ENCODE measurements at places on chromosomes 12 and 14. TPM values are rescaled to one million over a fixed set of nuclear protein-coding genes. Genes with fewer than 3 reads are reported as not detected.
A peak's percentile ranks its signal among the peaks of the same experiment; 100 is the strongest.

GRCh38 chr14:74085828-74086227, 1.1 kb downstream of the LIN52 start:
- no peaks in the 10 kb centered on the region for H3K36me3 ChIP-seq
- no peak for DNase-seq
- H3K27ac ChIP-seq, result peak overlapping the region; percentile 64
- no peaks in the 10 kb centered on the region for H3K27me3 ChIP-seq
- peaks cover 26% of the 10 kb centered on the region for H3K4me1 ChIP-seq

DNA sequence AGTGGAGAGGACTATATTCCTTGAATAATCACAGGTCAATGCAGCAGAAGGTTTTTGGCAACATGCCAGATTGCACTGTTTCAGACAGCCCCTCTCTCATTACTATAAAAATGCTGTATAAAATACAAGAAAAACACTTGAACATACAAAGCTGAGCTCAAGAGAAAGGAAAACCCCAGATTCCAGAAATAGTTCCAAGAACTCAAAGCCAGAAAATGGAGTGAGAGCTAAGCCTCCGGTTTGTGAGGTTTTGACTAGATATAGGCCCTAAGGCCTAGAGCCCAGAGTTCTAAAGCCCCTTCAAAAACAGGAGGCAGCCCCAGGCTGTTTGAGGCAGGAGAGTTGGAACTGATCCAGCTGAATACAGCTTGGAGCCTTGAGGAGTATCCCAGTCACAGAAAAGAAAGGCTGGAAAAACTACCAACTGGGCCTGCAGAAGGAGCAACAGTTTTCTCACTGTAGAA, 29.4 kb upstream of the ACTN1 start:
- no peak overlapping the region for H3K27ac ChIP-seq
- no peak for DNase-seq
- no peaks in the 10 kb centered on the region for H3K27me3 ChIP-seq
- H3K36me3 ChIP-seq, result no peaks in the 10 kb centered on the region
- H3K4me1 ChIP-seq, result no peaks in the 10 kb centered on the region

- DNase-seq, result no peak
- H3K4me1 ChIP-seq, result peaks cover 14% of the 10 kb centered on the region
- H3K27me3 ChIP-seq, result no peaks in the 10 kb centered on the region
- H3K36me3 ChIP-seq, result no peaks in the 10 kb centered on the region
Measured at GRCh38 chr12:116122628-116123027, 154.9 kb downstream of the MED13L start.

DNA sequence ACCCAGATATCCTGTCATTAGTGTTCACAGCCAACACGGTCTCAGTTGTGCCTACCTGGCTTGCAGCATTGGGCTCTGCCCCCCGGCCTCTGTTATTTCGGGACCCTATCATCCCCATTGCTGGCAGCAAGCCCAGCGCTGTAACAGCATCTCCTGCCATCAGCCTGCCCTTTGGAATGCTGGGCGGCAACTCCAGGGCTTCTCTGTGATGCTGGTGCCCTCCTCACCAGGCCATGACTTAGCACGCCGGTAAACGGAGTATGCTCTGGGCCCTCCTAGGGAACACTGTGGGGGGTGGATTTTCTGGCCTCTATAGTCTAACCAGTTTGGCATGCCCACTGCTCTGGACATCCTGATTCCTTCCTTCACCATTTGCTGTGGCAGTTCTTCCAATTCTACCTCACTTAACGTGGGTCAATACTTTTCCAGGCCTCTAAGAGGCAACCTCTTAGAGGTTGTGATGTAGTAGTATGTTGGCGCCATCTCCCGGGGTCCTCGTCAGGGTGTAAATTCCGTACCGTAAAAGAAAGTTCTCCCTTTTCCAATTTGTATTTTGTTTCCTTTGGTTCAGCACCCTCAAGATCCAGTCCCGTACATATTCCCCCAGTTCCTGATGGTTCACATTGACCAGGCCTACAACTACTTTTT, 80.0 kb downstream of the SINHCAF start:
- no peak overlapping the region for H3K4me3 ChIP-seq
- H3K4me1 ChIP-seq, result no peaks in the 10 kb centered on the region
- H3K27me3 ChIP-seq, result no peaks in the 10 kb centered on the region
- H3K27ac ChIP-seq, result no peak overlapping the region

- no peak for DNase-seq
- no peaks in the 10 kb centered on the region for H3K36me3 ChIP-seq
- H3K27me3 ChIP-seq, result no peaks in the 10 kb centered on the region
- H3K27ac ChIP-seq, result no peak overlapping the region
Measured at GRCh38 chr14:87691042-87691881, 301.7 kb downstream of the GALC start.

GRCh38 chr14:92475451-92476187, 38.0 kb upstream of the RIN3 start:
- H3K4me1 ChIP-seq, result no peaks in the 10 kb centered on the region
- H3K36me3 ChIP-seq, result no peaks in the 10 kb centered on the region
- no peaks in the 10 kb centered on the region for H3K27me3 ChIP-seq
- no peak overlapping the region for H3K4me3 ChIP-seq

PRKD1 gene
- not detected for total RNA-seq

- no peak overlapping the region for H3K4me3 ChIP-seq
- no peaks in the 10 kb centered on the region for H3K27me3 ChIP-seq
- no peak for DNase-seq
Measured at GRCh38 chr12:120337730-120338129, 10.2 kb upstream of the PLA2G1B start.
